ENCODE measurements at places on chromosomes 1 and 21.

- no peak for DNase-seq
These were observed 74.2 kb upstream of the MACF1 start for GRCh38 chr1:39130325-39130724.

DNA sequence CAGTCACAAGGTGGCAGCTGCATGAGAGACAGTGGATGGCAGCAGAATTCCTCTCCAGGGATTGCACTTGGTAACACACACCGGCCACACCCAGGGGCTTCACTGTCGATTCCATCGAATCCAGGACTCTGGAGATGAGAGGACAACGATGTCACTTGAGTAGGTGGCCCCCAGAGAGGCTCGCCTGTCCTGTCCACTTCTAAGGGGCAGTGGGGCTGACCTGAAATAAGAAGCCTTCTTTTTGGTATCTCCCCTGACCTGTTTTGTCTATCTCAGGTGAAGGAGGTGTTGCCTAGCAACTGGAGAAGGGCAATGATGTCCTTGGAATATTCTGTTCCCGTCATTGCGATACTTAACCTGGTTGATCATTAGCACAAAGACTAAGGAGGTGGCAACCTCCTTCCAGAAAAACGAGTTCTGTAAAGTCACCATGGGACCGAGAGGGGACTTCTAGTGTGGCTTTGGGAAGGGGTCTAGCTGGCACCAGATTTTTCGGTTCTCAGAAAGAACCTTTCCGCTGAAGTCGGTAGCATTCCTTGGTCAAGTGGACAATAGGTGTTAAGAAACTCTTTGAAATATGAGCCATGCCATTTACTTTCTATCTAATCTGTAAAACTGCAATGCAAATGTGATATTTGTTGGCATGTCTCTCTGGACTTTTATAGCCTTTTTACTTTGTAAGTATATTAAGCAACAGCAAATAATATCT is 85.2 kb upstream of the TMPRSS2 start:
- no peak for DNase-seq

- no peak for DNase-seq
These were observed 17.2 kb upstream of the NFASC start for GRCh38 chr1:204853436-204853835.

DNA sequence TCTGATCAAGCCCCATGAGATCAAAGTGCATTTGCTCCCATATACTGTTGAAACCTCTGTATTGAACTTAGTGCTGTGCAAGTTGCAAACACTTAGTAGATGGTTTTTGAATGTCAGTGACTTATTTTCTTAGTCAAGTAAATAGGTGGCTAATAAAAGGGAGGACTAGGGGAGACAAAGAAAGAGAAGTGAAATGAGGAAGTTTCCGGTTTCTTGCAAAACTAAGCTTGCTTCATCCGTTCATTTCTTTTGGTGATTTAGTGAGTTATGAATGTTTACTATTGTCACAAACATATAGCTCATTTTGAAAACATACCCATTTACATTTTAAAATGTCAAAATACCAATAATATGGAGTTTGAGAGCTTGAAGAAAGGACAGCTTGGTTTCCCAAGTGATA is 23.0 kb downstream of the ADAMTS5 start:
- no peak for DNase-seq

- no peak for DNase-seq
These were observed 428.8 kb downstream of the SMYD3 start for GRCh38 chr1:246078126-246078887.

DNA sequence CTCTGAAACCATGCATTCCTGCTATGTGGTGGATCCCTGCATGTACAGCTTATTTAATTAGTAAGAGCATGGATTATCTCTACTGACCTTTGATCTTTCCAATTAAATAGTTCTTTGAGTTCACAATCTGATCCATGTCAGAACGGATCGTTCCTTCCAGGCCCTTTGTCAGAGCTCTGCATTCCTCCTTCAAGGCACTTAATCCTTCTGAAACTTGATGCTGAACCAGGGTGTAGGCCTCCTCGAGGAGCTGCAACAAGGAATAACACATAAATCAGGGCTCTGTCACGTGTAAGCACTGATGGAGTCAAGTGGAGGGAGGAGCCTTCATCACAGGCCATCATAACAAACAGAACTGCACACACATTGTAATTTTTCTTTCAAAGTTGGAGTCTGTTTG is 68.4 kb upstream of the EDEM3 start:
- DNase-seq, result peak; percentile 42

DNA sequence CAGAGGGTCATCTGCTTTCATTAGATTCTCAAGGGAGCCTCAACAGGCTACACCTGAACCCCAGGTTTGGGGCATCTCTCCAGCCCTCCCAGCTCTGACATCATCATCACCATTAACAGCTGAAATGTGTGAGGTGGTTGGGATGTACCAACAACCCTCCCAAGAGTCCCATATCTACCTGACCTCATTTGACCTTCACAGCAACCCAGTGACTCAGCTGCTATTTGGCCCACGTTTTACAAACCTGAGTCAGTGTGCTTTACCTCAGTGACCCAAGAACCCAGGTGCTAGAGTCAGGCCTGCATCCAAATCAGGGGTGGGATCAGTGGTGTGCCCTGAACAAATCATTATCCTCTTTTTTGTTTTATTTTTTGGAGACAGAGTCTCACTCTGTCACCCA is 53.3 kb upstream of the TINAGL1 start:
- no peak for DNase-seq

- no peak for DNase-seq
These were observed 1222.1 kb upstream of the NCAM2 start for GRCh38 chr21:19776076-19776475.

GRCh38 chr1:15110128-15110866 is 43.2 kb upstream of the TMEM51 start:
- DNase-seq, result no peak

GRCh38 chr1:157034137-157034800 is 11.3 kb downstream of the ARHGEF11 start:
- DNase-seq, result no peak

DNA sequence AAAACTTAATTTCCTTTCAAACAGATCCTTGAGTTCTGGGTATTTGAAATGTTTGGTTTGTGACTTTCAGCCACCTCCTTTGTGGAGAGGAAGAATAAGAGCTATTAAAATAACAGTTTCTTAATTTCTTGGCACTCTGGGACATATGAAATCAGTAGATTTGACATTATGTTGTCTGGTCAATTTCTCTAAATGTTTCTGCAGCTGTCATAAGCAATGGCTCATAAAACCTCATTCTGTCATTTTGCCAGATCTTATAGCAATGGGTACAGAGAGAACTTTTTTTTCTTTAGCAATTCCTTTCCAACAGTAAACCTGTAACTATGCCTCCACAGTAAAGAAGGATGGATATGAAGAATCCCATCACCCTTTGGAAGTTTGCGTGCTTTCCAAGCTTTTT is 52.6 kb downstream of the LAMC1 start:
- no peak for DNase-seq

DNA sequence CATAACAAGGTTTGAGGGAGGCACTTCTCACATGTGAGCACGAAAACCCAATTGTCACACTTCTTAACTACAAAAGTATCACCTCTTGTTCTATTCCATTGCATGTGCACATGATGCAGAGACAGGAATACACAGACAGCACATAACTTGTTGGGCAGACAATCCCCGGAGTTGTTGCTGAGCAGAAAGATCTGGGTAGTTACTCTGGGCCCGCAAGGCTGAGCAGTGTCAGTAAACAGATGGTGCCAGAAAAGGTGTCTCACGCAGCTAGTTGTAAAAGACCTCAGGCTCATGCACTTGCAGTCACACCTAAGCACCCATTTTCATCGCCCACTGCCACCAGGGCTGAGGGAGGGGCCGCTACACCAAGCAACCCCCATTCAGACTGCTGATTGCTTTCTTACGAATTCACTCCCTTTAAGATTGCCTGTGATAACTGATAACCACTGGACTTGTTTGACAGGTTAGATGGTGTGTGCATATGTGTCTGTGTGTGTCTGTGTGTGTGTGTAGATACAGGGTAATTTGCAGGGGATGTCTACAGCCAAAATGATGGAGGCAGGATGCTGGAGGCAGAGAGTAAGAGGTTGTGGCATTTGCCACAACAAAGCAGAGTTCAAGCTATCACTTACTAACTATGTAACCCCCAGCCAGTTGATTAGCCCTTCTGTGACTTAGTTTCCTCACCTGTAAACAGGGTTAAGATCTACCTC is 4.2 kb downstream of the LGR6 start:
- no peak for DNase-seq

- no peak for DNase-seq
These were observed 869.8 kb upstream of the B3GALT2 start for GRCh38 chr1:194056169-194056568.

DNA sequence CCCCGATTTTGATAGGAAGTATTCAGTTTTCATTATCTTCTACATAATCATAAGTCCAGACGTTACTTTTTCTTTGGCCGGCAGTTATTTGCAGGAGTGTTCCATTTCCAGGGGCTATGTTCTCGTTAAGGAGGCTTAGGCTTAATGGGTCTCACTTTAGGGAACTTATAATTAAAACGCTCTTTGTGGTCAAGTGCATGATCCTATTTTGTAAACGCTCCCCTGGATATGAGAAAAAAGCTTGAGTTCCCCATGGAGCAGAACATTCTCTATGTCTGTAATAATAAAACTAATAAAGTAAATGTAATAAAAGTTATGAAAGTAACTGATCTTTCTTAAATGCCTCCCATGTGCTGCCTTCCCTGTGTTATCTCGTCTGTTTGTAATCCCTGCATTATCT is 48.7 kb upstream of the GPR153 start:
- no peak for DNase-seq

DNA sequence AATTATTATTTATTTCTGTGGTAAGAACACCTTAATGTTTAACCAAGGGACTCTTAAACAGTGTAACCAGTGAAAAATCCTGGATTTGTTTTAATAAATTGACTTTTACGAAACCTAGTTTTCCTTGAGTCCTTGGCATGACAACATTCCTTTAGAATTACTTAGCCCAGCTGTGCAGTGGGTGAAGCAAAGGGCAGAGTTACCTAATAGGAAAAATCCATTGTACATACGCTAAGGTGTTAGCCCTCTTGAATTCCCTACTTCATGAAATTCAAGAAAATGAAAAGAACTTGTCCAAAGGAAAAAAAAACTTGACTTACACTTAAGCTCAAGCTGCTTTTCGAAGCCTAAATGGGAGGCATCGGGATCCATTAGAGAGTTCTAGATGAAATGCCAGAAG is 852.0 kb upstream of the ADAMTS5 start:
- DNase-seq, result no peak

GRCh38 chr1:244180256-244180655 is 129.2 kb downstream of the ZBTB18 start:
- DNase-seq, result no peak
